ENCODE measurements at places on chromosomes 1 and 21.

- DNase-seq = no peak
These were observed 31.2 kb upstream of the FASLG start for GRCh38 chr1:172627702-172628101.

- DNase-seq = no peak
These were observed 1.2 kb upstream of the HSPB7 start for GRCh38 chr1:16018749-16019643.

GRCh38 chr1:247407180-247407616 is 8.8 kb upstream of the NLRP3 start:
- DNase-seq = peak; percentile 71

GRCh38 chr1:231953660-231954059 is 327.1 kb downstream of the DISC1 start:
- DNase-seq = no peak

- DNase-seq = no peak
These were observed 39.5 kb upstream of the C1orf87 start for GRCh38 chr1:60113028-60113427.

DNA sequence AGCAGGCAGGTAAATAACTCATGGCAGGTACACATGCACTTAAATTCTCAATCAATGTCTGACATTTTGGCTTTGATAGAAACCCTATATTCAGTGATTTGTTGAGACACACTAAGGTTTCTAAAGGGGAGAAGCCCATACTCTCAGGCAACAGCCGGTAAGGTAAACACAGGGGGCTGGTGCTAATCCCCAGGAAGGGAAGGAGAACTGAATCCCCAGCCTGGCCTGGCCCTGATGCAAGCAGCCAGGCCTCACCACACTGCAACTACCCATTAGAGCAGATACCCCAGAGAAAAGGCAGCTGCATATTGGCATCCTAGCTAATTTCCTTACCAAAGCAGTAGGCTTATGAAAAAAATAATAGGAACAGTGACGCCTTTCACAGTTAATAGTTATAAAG is 116.5 kb upstream of the LRRC7 start:
- DNase-seq = no peak

DNA sequence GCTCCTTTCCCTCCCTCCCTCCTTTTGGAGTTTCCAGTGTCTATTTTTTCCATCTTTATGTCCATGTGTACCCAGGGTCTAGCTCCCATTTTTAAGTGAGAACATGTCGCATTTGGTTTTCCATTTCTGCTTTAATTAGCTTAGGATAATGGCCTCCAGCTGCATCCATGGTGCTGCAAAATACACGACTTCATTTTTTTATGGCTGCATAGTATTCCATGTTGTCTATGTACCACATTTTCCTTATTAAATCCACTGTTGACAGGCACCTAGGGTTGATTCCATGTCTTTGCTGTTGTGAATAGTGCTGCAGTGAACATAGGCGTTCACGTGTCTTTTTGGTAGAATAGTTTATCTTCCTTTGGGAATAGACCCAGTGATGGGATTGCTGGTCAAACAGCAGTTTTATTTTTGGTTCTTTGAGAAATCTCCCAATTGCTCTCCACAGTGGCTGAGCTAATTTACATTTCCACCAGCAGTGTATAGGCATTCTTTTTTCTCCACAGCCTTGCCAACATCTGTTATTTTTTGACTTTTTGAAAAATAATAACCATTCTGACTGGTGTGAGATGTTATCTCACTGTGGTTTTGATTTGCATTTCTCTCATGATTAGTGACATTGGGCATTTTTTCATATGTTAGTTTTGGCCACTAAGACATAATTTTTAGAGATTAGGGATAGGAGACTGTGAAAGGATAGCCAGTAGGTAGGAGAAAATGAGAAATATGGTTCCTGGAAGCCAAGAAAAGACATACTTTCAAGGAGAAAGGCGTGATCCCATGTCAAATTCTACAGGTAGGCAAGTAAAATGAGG is 50.4 kb downstream of the ADAMTS1 start:
- DNase-seq = no peak

DNA sequence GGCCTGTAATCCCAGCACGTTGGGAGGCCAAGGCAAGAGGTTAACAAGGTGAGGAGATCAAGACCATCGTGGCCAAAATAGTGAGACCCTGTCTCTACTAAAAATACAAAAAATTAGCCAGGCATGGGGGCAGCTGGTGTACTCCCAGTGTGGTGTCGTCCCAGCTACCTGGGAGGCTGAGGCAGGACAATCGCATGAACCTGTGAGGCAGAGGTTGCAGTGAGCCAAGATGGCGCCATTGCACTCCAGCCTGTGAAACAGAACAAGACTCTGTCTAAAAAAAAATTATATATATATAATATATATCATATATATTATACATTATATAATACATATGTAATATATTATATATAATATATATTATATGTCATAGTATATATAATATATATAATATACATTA is 249.2 kb upstream of the TPTE start:
- no peak for DNase-seq

- DNase-seq = peak; percentile 23
These were observed 71.4 kb upstream of the RAB4A start for GRCh38 chr1:229199261-229200243.

DNA sequence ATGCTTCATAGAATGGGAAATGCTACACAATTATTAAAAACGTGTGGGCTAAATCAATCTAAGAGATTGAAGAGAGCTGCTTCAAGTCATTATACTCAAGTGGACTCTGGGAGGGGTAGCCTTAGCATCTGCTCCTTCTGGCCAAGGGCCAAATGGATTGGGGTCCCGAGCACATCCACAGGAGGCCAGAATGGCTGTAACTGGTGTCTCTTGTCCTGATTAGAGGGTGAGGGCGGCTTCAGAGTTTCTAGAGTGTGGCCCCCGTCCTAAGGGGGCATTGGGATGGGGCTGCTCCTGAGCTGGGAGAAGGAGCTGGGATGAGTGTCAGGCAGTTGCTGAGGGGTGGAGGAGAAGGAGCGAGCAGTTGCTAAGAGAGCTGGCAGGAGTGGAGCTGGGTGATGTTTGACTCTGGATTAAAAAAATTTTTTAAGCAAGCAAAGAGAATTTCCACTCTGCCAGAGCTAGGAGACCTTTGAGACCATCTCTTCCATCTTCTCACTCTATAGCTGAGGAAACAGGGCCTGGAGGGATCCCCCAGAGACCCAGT is 71.3 kb upstream of the TLR5 start:
- no peak for DNase-seq

- no peak for DNase-seq
These were observed 32.5 kb downstream of the PADI2 start for GRCh38 chr1:17086751-17087150.

DNA sequence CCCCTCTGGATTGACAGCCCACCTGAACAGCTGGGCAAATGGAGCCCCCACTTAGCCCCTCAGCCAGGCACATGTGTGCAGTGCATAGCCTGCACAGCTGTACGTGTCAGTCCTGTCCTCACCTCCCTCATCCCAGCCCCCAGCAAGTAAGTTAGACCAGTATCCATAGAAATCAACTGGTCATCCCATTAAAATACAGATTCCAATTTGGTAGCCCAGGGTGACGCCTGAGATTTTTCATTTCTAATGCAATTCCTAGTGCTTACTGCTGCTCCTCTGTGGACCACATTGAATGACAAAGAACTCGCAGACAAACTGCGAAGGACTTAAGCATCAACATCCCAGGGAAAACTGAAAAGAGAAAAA is 99.0 kb upstream of the GJB5 start:
- DNase-seq = no peak

DNA sequence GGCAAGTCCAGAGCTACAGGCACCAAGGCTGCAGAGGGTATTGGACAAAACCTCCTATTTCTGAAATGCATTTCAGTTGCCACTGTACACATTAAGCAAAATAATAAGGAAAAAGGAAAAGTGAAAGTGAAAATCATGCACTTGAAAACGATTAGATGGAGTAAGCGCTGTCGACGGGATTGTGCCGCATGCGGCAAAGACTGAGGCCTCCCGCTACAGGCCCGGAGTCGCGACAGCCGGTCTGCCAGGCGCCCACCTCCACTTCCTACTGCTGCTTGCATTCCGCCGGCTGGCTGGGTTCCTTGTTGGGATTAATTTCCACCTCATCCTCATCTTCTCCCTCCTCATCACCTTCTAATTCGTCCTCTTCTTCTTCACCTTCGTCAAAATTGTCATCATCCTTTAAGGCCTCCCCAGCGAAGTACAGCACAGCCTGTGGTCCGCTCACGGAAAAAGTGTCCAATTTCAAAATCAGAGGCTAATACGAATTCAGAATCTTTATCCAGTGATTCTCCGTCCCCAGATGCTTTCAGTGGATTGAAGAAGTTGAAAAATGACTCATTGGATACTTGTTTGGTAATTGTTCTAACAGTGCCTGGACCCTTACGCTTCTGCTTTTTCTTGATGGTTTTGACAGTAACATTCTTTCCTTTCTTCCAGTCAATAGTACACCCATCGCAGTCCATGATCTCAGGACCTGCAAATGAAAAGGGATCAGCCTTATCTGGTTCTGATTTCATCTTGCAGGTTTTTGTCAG is 38.0 kb downstream of the CD58 start:
- DNase-seq = no peak

GRCh38 chr1:11851180-11851579 is 3.6 kb upstream of the NPPA start:
- no peak for DNase-seq

DNA sequence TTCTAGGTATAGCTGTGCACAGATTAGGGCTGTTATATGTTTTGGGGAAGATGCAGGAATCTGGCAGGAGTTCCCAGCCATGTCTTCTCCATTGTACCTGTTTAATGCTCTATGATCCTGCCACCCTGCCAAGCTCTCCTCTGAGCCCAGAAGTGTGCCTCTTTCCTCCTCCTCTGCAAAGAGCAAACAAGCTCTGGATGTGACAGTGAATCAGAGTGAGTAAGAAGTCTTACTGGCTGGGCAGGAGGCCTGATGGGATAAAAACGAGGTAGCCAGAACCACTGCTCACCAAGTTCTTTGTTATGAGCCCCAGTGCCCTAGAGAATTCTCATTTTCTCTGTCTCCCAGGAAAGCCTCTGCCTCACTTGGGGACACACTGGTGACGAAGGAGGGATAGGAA is 69.0 kb downstream of the BRINP2 start:
- no peak for DNase-seq

DNA sequence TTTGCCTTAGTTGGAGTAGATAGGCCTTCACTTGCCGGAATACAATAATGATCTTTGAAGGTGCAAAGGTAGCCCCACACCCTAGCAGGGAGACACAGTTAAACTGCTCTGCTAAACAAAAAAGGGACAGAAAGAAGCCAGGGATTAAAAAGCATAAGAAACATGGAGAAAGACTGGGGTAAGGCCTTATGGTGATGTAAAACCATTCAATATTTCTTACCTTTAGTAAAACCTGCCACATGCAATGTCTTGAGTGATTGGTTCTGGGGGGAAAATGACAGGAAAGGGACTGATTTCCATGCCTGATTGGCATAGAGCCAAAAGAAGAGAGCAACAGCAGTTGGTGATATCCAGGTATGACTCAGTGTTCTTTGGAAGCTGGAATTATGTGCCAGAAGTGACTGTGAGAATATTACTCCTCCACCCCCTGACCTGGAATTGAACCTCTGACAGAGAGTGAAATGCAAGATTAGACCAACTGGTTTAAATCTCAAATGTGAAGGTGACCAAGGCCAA is 8.1 kb downstream of the DNASE2B start:
- peak; percentile 79 for DNase-seq

- no peak for DNase-seq
These were observed 2.1 kb downstream of the ITGB2 start for GRCh38 chr21:44918581-44919033.

- DNase-seq = no peak
These were observed 30.1 kb downstream of the RHOU start for GRCh38 chr1:228765168-228765946.

- DNase-seq = no peak
These were observed 71.1 kb downstream of the EPB41 start for GRCh38 chr1:28985427-28985826.

- DNase-seq = no peak
These were observed 25.0 kb upstream of the CBR3 start for GRCh38 chr21:36109868-36110267.

GRCh38 chr1:32394890-32395432 is 720 bp upstream of the BSDC1 start:
- DNase-seq = peak; percentile 23

- DNase-seq = no peak
These were observed 103.1 kb downstream of the RPS6KC1 start for GRCh38 chr1:213154056-213154685.

DNA sequence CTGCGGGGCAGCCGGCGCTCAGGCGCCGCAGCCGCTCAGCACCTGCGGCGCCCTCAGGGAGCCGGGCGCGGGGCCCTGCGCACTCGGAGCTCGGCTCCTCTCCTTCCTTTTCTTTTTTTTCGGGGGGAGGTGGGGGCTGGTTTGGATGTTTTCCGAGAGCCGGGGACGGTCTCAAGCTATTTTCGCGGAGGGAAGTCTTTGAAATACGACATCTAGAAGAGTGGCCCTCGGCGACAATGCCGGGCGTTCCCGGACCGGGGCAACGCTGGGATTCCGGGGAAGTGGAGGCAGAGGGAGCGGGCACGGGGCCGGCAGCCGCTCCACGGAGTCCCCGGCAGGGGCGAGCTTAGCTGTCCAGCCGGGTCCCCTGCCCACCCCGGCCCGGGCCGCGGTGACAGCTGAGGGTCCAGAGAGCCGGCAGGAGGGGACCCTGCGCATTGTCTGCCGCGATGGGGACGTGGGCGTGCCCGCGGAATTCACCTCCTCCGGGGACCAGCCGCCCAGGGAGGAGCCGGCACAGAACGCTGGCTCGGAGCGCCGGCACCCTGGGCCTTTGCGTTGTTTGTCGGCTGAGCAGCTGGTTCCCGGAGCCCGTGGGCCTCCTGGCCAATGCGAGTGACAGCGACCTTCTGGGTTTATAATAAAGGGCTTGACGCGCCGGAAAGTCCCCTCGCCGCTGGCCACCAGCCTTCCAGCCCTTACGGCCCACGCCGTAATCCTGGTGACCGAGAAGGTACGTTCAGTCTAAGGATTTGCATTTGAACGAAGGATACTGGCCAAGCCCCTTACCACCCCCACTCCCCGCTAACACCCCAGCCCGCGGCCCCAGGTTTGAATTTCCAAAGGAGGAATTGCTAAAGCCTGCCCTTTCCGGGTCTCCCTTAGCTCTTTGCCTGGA is 582 bp downstream of the SLC37A1 start:
- no peak for DNase-seq

GRCh38 chr1:209692296-209692695 is 12.3 kb upstream of the HSD11B1 start:
- peak; percentile 32 for DNase-seq
